Heart left ventricle (tissue), 16 donors: ENCODE measurements at places on chromosomes 1 and 21. TPM values are rescaled to one million over a fixed set of nuclear protein-coding genes. Genes with fewer than 3 reads are reported as not detected.

DNA sequence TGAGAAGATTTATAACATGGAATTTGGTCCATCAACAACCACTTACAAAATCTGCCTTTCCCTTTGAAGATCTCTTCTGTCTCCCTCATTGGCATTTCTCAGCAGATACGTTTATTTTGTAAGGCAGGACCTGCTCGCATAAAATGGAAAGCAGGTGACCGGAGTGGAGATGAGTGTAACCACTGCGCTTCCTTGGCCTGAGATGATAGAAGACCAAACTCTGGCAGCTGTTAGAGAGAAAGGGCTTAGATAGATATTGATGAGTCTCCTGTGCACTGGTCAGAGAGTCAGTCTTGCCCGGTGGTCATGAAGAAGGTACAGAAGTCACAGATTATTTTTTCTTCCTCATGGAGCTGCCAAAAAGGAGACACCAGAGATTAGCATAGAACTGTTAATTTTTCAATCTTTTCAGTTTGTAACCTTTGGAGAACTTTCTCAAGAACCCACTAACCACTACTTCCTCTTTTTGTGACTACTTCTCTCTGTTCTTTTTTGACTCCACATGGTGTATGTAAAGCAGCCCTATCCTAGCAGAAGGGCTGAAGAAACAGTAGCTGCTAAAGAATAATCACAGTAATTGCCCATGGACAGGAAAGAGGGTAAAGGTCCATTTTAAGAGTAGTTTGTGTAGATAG is 47.6 kb downstream of the FCRL3 start:
- DNase-seq, result no peak

- DNase-seq, result peak; percentile 69
These were observed 111.3 kb downstream of the HIVEP3 start for GRCh38 chr1:41807390-41807789.

DNA sequence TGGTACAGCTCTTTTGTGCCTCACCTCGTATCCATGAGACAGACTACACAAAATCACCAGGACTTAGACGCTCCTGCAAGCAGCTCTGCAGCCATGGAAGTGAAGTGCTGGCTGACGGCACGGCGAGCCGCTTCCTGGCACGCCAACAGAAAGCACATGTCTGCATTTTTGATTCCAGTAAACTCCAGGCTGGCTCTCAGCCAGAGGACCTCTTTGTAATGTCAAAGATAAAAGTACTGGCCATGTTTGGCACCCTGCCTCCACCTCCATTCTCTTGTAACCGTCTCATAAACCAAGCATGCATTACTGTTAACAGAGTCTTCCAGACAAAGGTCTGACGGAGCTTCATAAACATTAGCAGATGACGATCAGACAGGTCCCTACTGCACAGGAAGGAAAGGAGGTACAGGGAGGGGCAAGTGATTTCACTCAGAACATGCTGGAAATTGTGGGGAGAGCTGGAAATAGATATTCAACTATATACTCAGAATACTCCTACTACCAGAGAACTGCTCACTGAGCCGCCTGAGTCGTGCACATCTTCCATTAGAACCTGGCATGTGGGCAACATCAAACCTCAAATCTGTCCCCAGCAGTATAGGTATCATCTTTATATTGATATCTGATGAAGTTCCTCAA is 632.0 kb downstream of the SMYD3 start:
- peak; percentile 88 for DNase-seq

DNA sequence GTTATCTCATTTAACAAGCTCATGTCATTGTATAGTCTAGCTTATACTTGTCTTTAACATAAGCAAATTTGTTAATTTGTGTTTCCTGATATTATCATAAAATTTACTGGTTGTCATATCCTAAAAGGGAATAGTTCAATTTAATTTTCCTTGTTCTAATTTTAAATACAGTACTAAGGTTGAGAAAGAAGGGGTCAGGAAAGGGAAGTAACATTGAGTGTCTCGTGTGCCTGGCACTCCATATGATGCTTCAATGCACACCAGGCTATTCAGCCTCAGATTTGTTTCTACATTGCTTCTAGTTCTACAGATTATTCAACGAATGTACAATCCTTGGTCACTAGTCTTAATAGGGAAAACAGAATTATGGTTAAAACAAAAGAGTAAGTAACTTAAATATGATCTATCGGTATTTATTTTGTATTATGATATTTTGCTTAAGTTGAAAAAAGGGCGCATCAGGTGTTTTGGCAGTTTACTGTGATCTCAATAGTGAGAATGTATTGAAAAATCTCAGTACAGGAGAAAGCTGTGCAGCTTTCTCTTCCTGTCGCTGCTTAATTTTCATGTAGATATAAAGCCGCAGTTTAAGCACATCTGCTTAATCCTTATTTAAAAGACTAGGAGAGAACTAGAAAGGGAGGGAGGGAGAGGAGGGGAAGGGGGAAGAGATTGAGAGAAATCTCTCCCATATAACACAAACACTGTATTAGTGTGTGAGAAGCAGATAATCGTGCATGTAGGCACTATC is 13.0 kb downstream of the PTPRC start:
- no peak for DNase-seq

DNA sequence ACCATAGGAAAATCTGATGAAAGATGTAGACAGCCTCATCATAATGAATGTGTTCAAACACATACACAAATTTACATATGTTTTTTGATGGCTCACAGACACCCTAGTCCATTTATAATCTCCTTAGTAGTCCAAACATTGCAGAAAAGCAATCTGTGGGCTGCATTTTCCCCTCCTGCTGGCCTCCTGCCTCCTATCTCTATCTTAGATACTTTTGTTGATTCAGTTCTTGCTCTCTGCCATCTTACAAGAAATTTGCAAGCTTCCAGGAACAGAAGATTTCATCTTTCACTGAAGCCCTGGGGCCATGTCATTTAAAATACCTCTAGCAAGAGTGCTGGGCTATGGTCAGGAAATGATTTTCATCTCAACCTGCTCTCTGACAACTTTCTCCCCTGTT is 50.6 kb downstream of the DUSP10 start:
- no peak for DNase-seq

Gene FRRS1
- total RNA-seq, result 2.8 TPM

- no peak for DNase-seq
These were observed 12.1 kb downstream of the DISC1 start for GRCh38 chr1:231638647-231639046.

- no peak for DNase-seq
These were observed 797 bp upstream of the LEFTY1 start for GRCh38 chr1:225889743-225890142.

Gene KIF14
- total RNA-seq, result 2.0 TPM

DNA sequence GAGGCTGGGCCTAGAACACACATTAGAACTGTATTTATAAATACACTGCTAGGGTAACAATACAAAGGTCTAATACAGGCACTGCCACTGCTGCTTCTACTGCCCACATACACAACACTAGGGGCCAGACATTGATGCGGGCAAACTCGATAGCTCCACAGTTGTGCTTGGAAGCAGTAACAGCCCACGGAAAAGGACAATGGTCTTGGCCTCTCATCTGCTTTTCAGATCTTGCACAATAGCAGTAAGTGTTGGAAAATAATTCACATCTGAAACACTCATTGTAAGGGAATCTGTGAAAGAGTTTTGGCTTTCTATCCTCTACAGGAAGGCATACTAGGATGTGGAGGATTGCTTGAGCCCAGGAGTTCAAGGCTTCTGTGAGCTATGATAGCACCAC is 6.9 kb upstream of the SPOCD1 start:
- DNase-seq, result no peak

GRCh38 chr1:84698151-84699110 is 8.2 kb upstream of the SSX2IP start:
- DNase-seq, result no peak

- DNase-seq, result no peak
These were observed 654.6 kb downstream of the KIF26B start for GRCh38 chr1:245809361-245809760.

- no peak for DNase-seq
These were observed 107.8 kb upstream of the DMRTA2 start for GRCh38 chr1:50531027-50531426.

GRCh38 chr1:182207300-182207699 is 145.8 kb upstream of the ZNF648 start:
- no peak for DNase-seq

- no peak for DNase-seq
These were observed 153.4 kb upstream of the UBE2U start for GRCh38 chr1:64049900-64050540.

DNA sequence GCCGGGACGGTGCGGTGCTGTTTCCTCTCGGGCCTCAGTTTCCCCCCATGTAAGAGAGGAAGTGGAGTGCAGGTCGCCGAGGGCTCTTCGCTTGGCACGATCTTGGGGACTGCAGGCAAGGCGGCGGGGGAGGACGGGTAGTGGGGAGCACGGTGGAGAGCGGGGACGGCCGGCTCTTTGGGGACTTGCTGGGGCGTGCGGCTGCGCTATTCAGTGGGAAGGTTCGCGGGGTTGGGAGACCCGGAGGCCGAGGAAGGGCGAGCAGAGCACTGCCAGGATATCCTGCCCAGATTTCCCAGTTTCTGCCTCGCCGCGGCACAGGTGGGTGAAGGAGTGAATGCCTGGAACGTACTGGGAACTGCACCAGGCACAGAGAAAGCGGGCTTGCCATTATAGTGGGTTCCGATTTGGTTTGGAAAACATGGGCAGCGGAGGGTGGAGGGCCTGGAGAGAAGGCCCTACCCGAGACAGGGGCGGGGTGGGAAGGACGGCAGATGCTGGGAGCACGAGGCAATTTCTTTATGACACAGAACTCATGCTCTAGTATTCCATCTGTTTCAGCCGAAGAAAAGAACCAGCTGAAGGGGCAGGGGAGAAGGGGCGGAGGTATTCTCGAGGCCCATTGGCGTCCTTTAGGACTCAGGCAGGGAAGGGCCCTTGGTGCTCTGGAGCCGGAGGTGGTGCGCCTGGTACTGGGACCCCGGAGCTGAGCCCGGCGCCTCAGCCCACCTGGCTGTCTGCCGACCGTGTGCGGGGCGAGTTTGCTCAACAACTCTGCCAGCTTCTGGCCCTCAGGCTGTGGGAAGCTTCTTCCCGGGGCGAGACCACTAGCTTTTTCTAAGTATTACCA is 960 bp downstream of the PCSK9 start:
- no peak for DNase-seq

DNA sequence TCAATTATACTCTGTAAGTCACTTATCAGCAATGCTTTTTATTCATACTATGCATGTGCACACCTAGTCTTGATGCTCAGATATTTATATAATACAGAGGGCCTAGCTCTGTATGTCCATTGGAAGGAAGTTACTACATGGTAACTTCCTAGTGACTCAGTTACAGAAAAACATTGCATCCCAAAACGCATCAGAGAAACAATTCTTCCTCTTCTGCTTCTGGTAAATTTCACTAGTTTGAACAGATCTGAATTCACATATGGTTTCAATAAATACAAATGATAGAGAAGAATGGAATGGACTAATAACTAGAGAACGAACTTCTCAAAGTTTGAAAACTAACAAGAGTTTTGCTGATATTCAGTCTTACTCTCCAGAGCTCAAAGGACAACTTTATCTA is 811.3 kb upstream of the ADGRL2 start:
- DNase-seq, result no peak

- no peak for DNase-seq
These were observed 13.3 kb upstream of the BARHL2 start for GRCh38 chr1:90730243-90731022.

Gene EFNA1
- total RNA-seq, result 41.0 TPM

DNA sequence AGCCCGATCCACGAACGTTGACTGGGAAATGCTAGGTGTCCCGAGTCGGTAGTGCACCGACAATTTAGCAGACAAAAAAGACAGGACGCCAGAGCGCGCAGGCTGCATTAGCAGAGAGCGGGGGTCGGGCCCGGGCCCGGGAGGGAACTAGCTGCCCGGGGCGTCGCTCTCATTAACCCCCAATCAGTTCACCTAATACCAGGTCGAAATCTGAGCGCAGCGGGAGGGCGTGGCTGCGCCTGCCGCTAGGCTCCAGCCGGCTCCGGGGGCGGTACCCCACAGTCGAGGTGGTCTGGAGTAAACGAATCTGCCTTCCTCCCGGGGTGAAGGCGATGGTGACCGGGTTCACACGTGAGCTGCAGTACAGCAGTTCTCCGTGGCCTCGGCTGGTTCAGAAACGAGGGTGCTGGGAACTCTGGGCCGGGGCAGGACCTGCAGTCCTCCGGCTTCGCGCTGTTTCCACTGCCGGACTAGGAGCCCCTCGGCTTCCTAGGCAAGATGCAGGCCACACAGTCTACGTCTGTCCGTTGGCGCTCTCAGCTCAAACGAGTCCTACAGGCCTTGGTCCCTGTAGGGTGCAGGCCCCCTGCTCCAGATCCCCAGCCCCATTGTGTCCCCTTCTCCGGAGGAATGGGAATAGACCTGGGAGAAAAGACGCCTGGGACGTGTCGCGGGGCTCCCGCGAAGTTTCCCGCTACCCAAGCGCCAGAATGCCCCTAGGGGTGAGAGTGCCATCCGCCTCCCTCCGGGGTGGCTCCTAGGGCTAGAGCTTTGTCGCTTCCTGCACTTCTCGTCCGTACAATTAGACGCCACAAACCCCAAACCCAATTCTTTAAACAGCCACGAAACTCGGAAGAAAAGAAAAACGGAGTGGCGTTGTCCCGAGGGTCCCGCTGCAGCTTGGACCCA is 2.0 kb downstream of the GFI1 start:
- DNase-seq, result no peak

DNA sequence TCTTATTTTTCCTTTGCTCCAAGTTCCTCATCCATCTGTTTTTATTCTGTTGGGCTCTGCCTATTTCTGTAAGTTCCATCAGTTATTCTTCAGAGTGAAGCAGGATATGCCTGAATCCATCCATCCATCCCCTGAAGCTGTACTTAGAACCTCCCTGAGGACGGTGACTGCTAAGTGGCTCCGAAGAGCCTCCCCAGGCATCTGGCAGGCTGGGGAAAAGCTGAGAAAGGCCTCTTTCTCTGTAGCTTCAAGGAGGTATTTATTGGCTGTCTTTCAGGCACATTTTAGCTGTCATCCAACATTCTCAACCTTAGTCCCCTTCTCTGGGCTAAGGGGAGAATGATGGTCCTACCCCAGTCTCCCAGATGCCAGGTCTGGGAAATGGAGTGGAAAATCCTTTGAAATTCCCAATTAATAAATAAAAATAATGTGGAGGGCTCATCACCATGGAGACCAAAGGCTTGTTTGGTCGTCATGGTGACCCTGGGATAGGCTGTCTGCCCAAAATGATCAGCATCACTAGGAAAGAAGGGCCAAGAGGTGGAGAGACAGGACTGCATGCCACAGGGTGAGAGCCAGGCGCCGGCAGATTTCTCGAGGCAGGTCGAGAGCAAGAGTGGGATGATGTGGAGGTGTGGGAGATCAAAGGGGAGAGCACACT is 82.0 kb downstream of the UBIAD1 start:
- no peak for DNase-seq

DNA sequence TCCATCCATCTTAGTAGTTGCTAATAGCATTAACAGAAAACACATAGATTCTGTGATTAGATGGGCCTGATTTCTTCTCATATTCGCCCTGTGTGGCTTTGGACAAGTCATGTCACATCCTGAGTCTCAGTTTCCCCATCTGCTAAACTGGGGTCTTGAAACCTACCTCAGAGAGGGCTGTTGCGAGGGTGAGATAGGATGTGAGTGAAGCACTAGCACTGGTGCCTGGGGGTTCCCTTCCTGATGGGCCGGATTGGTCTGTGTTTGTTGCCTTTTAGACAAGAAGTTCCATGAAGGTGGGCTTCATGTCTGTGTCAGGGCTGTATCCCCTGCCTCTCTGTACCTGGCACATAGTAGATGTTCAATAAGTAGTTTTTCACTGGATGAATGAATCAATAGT is 3.5 kb upstream of the MAN1C1 start:
- no peak for DNase-seq

GRCh38 chr1:226946841-226947240 is 6.7 kb downstream of the COQ8A start:
- no peak for DNase-seq

Gene LAMB3
- total RNA-seq, result 5.0 TPM

GRCh38 chr1:217482356-217483102 is 148.4 kb downstream of the GPATCH2 start:
- DNase-seq, result no peak

GRCh38 chr1:239363930-239364329 is 22.4 kb upstream of the CHRM3 start:
- DNase-seq, result no peak
